Stimulated activated naive B cell treated with anti-CD40 and anti-IgM and Interleukin-4, amounts not matched to agents 10 μg/mL and 1 μg/mL and 100 μg/mL, for 72 hours (primary cell): ENCODE measurements at places on chromosomes 3 and 15.

DNA sequence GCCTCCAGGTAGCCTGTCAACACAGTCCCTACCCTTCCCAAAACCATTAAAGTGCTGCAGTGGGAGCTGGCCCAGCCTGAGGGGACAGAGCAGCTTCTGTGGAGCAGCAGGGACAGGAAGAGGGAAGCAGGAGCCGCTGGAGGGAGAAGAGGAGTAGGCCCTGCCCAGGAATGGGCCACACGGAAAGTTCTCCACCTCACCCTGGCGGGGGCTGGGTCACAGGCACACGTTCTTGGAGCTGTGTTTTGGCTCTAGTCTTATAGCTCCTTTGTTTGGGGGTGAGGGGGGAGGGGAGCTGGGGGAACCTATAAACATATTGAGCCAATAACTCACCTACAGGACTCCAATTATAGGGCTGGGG is 508.6 kb downstream of the SHQ1 start:
- no peak for DNase-seq

DNA sequence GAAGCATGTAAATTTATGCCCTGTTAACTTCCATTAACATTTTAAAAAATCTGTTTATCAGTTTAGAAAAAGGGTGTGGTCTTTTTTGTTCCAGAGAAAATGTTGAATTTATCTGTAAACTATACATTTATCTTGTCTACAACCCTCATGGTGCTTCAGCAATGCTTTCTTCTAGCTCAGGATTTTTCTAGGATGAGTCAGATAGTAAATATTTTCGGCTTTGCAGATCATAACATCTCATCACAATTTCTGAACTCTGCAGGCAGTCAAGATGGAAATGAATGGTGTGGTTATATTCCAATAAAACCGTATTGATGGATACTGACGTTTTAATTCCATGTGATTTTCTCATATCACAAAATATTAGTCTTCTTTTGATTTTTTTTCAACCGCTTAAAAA is 70.5 kb upstream of the FOXB1 start:
- no peak for DNase-seq

- DNase-seq: no peak
Observed at GRCh38 chr3:108292905-108293328, 3.4 kb upstream of the HHLA2 start.

- DNase-seq: no peak
Observed at GRCh38 chr3:49294343-49294742, 17.3 kb upstream of the C3orf62 start.

DNA sequence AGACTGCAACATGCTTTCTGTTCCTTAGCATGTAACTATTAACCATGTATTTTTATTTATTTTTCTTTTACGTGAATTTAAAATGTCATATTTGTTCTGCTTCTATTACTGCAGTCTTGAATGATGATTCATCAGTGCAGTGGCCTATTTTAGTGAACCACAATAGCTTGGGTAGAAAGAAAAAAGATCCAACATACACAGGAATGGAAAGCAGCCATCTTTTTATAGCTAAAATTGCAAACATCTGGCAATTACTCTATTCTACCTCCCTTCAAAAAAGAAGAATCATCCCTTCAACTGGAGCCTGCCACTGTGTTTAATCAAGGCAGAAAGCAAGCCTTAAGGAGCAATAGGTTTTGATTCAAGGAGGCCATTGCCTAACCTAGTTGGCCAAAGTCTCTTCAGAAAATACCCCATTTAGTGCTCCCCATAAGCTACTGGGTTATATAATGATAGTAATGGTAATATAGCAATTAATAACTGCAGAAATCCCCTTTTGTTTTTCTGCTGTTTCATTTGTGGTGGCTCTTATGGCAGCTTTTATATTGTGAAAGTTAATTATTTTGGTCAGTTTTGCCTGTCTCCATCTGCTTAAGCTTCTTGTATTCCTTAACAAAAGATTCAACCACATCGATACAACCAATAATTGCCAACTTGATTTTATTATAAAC is 267.3 kb downstream of the LPP start:
- no peak for DNase-seq

- no peak for DNase-seq
Observed at GRCh38 chr3:89966877-89967665, 859.6 kb downstream of the EPHA3 start.

- no peak for DNase-seq
Observed at GRCh38 chr15:101044625-101045235, 125.6 kb downstream of the LRRK1 start.

GRCh38 chr3:120098710-120099109 is 4.5 kb upstream of the GSK3B start:
- DNase-seq: no peak

DNA sequence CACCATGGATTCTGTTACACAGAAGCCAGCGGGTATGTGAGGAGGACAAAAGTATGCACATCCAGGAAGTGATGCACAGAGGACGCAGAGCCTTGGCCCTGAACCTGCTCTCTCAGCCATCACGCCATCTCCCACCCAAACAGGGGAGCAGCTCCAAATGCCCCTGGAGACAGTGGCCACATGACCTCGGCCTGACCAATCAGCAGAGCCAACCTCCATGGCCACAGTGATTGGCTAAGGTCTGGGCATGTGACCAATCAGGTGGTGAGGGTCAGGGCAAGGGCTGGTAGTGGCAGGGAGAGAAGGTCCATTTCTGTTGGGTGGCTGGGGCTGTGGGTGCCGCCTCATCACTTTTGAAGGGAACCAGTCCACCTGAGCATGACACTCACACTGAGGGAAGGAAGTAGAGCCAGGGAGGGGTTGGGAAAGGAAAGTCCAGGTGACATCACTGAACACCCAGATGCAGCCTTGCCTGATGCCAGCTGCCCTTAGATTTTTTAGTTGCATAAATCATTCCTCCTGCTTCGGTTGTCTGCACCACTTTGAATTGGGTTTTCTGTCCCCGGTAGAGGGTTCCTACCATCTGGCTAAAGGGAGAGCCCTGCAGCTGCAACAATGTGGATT is 70.3 kb upstream of the IQSEC1 start:
- no peak for DNase-seq
